ENCODE measurements at places on chromosomes 7 and 10.

- no peak for DNase-seq
Observed at GRCh38 chr7:132049462-132050304, 493.3 kb upstream of the PODXL start.

DNA sequence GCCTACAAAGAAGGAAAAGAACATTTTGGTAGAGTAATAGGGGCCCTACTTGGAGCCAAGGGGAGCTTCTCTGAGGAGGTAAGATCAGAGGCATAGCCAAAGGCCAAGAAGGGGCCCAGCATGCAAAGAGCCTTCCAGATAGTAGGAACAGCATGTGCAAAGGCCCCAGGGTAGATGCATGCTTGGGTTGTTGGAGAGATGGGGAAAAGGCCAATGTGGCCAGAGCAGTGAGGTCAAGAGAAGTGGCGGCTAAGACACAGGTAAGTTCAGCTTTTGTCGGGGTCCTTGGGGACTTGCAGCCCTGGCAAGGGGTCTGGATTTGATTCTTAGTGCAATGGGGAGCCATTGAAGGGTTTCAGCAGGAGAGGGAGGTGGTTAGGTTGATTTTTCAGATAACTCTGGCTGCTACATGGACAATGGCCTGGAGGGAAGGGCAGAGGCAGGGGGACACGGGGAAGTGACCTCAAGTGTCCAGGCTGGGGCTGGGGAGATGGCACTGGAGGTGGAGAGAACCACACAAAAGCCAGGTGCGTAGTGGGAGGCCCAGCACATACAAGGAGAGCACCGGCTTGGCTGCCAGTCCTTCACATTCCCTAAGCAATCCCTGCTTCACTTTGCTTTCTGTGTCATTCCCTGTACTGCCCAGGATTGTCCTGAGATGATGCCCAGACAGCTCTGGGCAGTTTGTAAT is 16.5 kb downstream of the GRID1 start:
- DNase-seq = no peak

- no peak for DNase-seq
Observed at GRCh38 chr10:91907033-91907594, 2.2 kb downstream of the FGFBP3 start.

- DNase-seq = no peak
Observed at GRCh38 chr7:113131367-113131766, 13.0 kb upstream of the SMIM30 start.

- DNase-seq = peak; percentile 58
Observed at GRCh38 chr10:86521678-86522509, at the start of gene WAPL. TSS of gene WAPL (minus strand) at chr10:86521792. CDS start at chr10:86518069, 3,723 bp downstream.

DNA sequence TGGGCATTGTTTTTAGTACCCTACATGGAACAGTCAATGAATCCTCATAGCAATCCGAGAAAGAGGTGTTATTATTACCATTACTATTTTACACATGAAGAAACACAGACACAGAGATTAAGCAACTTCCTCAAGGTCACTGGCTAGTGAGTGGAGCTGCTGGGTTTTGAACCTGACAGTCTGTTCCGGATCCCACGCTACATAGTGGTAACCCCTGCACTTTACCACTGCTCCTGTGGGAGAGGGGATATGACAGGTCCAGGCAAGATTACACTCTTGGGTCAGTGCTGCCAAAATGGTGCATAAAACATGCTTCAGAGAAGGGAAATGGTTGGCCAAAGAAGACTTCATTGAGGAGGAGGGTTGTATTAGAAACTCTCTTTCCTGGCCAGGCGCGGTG is 185.7 kb downstream of the XPNPEP1 start:
- DNase-seq = no peak

- no peak for DNase-seq
Observed at GRCh38 chr7:45238806-45239205, 81.2 kb downstream of the RAMP3 start.

DNA sequence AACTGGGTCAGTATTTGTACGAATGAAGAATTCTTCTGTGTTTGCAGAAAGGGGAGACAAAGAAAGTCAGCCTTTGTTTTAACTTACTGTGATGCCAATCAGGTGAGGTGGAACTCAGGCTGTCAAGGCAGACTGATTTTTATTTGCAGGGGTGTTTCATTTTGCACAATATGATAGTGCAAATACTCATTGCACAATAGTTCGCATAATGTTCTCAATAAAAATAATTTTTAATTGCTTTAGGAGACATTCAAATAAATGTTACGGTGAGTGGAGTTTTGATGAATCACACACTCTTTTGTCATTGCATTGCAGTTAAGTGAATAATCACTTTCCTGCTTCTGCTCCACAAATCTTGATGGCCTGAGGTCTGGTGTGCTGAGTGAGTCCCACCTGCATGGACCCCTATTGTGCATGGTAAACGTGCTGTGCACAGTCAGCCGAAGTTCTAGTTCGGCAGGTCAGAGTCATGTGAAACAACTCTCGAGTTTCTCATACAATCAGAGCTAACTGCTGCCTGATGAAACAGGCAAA is 141.3 kb upstream of the FZD8 start:
- DNase-seq = no peak

DNA sequence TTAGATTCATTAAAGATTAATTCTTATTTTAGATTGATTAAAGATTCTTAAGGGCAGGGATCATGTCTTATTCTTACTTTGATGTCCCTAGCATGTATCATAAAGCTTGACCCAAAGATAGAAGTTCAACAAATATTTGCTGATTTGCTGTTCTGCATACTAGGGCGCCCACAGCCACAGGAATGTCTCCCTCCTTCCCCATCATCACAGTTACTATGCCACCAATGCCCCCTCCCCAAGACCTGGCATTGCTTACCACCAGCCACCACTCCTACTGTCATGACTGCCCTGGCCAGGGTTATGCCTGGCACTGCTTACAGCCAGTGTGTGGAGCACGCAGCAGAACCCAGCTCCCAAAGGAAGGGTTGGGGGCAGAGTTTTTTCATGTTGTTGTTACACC is 86.7 kb upstream of the AGK start:
- DNase-seq = no peak

GRCh38 chr7:111077001-111077400 is 13.9 kb upstream of the LRRN3 start:
- no peak for DNase-seq

GRCh38 chr7:105623906-105624305 is 42.6 kb upstream of the EFCAB10 start:
- no peak for DNase-seq

DNA sequence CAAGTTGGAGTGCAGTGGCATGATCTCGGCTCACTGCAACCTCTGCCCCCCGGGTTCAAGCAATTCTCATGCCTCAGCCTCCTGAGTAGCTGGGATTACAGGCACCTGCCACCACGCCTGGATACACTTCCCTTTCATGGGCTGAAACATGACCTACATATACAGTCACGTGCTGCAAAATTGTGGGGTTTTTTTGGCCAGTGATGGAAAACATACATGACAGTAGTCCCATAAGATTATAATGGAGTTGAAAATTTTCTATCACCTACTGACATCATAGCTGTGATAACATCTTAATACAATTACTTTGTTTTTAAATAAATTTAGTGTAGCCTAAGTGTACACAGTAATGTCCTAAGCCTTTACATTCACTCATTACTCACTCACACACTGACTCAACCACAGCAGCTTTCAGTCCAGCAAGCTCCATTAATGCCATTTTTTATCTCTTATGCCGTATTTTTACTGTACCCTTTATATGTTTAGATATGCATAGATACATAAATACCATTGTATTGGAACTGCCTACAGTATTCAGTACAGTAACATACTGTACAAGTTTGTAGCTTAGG is 79.9 kb upstream of the TMEM196 start:
- DNase-seq = no peak

- DNase-seq = no peak
Observed at GRCh38 chr10:71404503-71405295, 8.0 kb downstream of the CDH23 start.

DNA sequence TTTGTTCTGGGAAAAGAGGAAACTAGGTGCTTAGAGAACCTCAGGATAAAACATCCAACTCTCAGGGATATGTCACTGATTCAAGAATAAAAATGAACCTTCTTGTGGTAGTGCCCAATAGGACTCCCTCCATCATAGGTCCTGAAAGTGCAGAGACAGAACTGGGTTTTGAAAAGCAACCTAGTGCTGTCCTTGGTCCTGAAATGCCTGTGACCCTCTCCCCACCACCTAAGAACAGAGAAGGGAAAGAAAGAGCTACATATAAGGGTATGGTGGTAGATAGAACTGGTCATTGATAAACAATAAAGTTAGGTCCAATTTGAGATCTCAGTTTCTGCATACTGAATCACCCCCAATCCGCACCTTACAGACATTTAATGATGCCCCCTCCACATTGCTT is 953.3 kb downstream of the XPNPEP1 start:
- DNase-seq = no peak

DNA sequence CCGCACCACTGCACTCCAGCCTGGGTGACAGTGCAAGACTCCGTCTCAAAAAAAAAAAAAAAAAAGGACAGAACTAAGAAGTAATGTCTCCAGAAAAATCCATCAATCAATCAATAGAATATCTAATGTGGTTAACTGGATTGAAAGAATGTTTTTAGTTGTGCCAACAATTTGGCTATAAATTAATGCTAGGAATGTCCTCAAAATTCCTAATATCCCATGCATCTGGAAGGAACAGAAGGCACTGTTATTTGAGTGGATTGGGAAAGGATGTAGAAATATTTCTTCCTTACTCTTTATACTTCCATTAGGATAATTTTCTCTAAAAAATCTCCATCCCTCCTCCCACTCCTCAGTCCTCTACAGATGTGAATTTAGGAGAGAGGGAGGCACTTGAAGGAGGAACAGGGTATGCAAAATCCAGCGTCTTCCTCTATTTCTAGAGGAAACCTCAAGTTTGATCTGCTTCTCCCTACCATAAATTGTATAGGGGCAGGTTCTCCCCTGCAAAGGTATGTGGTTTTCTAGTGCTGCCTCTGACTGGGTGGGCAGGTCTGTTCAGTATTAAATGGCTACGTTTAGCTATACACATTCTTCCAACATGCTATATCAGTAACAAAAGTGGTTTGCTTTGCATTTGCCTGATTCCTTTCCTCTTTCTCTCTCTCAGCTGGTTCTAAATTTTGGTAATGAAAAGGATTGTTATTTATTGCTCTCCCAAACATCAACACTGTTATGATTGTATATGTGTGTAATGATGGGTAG is 54.1 kb downstream of the RNLS start:
- no peak for DNase-seq

GRCh38 chr10:97518301-97519043 is 19.7 kb downstream of the UBTD1 start:
- DNase-seq = no peak

DNA sequence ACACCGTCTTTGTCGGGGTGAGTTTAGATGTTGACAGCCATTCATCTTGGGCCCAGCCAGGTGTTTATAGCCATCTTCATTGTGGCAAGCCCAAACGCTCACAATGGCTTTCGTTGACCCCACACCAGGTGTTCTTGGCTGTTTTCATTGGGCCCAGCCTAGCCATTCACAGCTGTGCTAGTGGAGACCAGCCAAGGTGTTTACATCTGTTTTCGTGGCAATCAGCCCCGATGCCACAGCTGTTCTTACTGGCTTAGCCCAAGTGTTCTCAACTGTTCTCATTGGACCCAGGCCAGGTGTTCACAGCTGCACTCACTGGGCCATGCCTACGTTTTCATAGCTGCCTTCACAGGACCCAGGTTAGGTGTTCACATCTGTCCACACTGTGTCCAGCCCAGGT is 7.7 kb downstream of the FRG2B start:
- no peak for DNase-seq

DNA sequence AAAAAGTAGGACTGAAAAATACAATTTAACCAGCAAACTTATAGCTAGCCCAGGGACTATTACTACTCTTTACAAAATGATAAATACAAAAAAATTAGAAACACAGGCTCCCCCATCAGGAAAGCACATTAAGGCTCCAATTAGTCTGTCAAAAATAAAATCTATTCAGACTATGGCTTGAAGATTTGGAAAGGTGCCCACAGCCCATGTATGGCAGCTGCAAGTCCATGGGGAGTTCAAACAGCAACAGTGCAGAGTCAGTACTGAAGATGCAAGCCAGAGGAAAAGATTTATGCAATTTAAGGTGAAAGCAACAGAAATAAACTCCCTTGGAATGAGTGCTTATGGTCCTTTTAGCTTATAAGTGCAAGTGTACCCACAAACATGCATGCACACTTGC is 29.7 kb downstream of the IMMP2L start:
- DNase-seq = peak; percentile 62

DNA sequence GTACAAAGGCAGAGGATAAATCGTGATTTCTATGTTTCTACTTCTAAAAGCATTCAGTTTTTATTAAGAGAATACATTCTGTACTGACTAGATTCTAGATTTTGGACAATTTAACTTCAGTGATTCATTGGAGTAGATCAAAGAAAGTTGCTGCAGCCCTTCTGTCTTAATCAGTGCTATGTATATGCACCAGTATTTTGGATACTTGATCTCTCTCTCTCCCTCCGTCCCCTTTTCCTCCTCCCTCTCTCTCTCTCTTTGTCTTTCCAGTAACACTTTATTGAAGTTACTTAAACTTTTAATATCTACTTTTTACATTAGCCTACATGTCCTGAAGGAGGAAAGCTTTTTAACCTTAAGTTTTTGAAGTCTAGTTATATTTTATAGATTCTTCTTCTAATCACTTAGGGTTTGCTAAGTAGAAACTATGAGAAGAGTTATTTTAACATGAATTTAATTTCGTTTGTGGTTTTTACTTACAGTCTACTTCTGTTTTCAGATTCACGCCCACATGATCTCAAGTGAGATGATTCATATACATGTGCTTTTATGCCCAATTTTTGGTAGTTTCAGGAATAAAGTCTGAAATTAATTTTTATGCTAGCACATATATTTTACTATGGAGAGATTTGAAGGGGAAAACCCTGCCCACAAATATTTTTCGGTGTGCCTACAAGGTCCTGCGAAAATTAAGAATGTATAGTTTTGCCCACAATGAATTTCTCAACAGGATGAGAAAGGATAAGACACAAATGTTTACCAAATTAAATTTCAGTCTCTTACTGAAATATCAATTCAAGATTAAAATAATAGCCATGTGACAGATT is 9.1 kb downstream of the MDFIC start:
- DNase-seq = no peak

DNA sequence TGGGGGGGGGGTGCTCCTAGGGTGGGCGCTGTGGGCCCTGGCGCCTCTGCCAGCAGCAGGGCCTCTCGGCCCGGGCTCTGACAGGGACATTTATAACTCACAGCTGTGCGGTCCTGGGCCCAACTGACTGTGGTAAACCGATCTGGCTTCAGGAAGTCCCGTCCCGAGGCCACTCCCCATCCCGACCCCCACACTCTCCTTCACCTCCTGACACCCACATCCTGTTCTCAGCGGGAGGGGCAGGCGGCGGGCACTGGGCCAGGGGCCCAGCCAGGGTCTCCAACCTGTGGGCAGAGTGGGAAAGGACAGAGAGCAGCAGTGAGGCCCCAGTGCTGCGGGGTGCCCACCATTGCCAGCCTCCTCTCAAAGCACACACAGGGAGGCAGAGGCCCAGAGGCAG is 69.1 kb downstream of the ZMIZ1 start:
- no peak for DNase-seq

All from NCI-H2081 treated with DMSO at 0.1 percent for 48 hours (cell line).